Right renal cortex interstitium (tissue), 3 donors: ENCODE measurements at places on chromosomes 3 and 15. TPM values are rescaled to one million over a fixed set of nuclear protein-coding genes. Genes with fewer than 3 reads are reported as not detected.

SKIL gene
- polyA plus RNA-seq, result 37.6 TPM

SSUH2 gene
- polyA plus RNA-seq, result 3.8 TPM

FBXL22 gene
- polyA plus RNA-seq, result 2.1 TPM

- DNase-seq, result no peak
These were observed 1.3 kb upstream of the RFX7 start for GRCh38 chr15:56244811-56245576.

- DNase-seq, result no peak
These were observed 38.6 kb upstream of the HES1 start for GRCh38 chr3:194097141-194097882.

DNA sequence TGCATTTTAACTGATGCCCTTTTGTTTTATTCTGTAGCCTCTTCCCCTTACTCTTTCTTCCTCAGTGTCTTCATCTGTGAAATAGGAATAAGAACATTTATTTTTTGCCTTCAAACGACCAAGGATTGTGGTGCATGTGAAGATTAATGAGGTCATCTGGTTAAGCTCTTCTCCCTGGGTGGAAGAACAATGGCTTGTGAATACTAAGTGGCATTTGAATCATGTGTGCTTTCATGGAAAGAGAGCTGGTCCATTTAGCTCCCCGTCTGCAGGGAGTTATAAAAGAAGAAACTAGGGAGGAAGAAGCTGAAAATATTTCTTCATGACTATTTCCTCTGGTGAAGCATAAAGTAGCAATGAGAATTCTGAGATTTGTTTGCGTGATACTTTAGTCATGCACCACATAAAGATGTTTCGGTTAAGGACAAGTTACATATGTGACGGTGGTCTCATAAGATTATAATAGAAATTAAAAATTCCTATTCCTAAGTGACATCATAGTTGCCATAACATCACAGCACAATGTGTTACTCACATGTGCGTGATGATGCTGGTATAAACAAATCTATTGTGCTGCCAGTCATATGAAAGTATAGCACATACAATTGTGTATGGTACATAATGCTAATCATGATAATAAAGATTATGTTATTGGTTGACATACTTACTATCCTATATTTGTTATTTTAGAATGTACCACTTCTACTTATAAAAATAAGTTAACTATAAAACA, 374.3 kb downstream of the RBMS3 start:
- no peak for DNase-seq
